Stimulated activated CD4-positive, alpha-beta T cell treated with anti-CD3 and anti-CD28 coated beads, Interleukin-1b, Interleukin-23, amount 100 ng/mL, for 1 hour (primary cell): ENCODE measurements at places on chromosomes 7 and 10.

DNA sequence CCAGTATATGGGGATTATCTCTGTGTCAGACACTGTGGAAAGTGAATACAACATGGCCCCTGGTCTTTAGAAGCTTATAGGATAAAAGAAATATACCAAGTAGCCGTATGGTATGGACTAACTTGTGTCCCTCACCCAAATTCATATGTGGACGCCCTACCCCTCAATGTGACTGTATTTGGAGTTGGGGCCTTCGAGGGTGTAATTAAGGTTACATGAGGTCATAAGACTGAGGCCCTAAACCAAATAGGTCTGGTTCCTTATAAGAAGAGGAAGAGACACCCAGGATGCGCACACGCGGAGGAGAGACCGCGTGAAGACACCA lies 36.3 kb downstream of the ASB13 start:
- no peak for DNase-seq

- DNase-seq = no peak
Observed at GRCh38 chr7:117572856-117573620, 93.2 kb downstream of the CFTR start.

DNA sequence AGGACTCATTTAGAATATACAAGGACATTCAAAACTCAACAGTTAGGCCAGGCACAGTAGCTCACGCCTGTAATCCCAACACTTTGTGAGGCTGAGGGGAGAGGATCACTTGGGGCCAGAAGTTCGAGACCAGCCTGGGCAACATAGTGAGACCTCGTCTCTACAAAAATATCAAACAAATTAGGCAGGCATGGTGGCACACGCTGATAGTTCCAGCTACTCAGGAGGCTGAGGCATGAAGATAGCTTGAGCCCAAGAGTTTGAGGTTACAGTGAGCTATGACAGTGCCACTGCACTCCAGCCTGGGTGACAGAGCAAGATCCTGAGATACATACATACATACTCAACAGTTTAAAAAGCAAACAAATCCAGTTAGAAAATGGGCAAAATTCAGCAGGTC lies 44.9 kb downstream of the GNA12 start:
- DNase-seq = no peak

- no peak for DNase-seq
Observed at GRCh38 chr10:62851442-62851841, 35.3 kb upstream of the EGR2 start.

GRCh38 chr7:21326241-21326640 lies 101.6 kb upstream of the SP4 start:
- DNase-seq = no peak

- DNase-seq = no peak
Observed at GRCh38 chr10:101027106-101027720, 3.7 kb downstream of the PDZD7 start.

- DNase-seq = no peak
Observed at GRCh38 chr10:88200312-88201032, 337.0 kb downstream of the PTEN start.

DNA sequence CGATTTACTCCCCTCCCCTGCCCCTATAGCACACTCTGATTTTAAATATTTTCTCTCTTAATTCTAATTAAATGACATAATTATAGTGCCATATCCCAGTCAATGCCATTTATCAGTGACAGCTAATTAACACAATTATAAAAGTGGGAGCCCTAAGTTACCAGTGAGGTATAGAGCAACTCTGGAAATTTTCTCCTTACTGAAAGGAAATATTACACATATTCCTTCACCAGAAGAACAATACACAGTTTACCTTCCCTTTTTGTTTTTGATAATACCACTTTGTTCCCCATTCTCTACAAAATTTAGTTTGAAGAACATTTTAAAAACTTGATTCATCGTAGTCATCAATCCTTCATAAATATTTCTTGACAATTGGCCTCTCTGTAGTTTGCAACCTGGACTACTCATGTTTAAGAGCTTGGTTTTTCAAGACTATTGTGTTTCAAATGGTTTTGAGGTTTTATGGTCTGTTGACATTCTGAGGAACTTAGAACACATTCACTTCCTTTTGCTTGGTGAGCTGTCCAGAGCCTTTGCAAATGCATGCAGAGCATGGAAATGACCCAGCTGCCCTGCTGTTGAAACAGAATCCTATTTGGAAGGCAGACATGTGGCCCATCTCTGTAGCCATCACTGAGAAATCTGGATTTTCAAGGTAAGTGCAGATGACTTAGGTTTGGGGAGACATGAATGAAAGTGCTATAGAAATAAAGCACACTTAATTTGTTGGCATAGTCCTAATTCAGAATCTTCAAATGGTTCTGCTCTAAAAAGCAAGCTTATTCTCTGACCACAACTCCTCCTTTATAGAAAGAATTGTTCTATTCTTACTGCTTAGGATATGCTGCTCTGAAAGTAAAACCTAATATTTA lies at the start of gene GPR141:
Gene GPR141 (plus strand): TSS at position 521 of the 875 bp plus-strand sequence. CDS start 56,628 bp downstream, outside the sequence.
- no peak for DNase-seq

DNA sequence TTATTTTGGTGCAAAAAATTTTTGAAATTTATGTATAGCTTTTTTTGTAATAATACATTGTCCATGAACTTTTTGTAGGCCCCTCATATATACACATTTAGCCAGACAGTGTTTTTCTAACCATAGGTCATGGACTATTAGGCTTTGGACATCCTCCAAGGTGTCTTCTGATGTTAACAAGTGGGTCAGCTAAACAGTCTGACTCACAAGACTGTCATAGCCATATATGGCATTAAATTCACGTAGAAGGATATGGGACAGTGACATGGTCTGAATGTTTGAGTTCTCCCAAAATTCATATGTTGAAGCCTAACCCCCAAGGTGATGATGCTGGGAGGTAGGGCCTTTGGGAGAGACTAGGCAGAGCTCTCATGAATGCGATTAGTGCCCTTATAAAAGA lies 14.0 kb upstream of the NUB1 start:
- no peak for DNase-seq

- DNase-seq = no peak
Observed at GRCh38 chr10:79295563-79295962, 51.7 kb upstream of the PPIF start.

- no peak for DNase-seq
Observed at GRCh38 chr7:46233585-46234329, 312.7 kb upstream of the IGFBP3 start.

GRCh38 chr7:147982307-147982706 lies 608.3 kb upstream of the C7orf33 start:
- DNase-seq = no peak

GRCh38 chr7:1995426-1995825 lies 237.3 kb downstream of the MAD1L1 start:
- DNase-seq = no peak

DNA sequence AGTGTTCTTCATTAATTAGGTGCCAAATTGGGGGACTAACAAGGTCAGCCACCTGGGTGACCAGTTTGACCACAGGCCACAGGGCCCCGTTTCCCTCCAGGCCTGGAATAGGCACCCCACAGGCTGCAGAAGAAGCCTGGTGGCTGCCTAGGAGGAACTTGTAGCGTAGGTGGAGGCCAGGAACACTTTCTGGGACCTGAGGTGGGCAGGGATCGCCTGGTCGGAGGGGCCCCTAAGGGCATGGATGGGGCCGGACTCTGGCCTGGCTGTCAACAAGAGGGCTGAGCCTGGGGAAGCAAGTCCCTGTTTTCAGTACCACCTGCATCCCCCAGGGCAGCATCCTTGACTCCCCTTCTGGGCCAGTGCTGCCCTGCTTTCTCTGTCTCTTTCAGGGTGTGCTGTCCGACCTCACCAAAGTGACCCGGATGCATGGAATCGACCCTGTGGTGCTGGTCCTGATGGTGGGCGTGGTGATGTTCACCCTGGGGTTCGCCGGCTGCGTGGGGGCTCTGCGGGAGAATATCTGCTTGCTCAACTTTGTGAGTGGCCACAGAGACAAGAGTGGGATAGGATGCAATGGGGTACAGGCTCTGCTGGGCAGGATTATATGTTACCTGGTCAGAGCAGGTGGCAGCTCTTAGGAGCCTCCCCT lies 30.7 kb upstream of the SH2D4B start:
- no peak for DNase-seq

DNA sequence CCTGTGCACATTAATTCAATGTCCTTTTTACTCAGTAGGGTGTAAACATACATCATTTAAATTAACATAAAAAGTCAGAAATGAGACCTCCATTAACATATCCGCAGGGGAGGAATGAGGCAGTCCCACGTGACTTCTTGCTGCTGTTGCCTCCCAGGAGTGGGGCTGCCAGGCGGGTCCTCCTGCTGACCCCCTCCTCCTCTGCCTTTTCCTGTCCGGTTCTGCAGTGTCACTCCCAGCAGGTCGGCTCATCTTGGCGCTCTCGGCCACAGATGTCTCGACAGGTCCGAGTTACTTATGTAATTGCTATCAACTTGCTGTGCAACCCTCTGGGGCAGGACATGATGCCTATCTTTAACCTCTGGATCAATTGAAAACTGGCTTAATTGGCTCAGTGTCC lies 329.6 kb downstream of the GALNT17 start:
- DNase-seq = no peak

DNA sequence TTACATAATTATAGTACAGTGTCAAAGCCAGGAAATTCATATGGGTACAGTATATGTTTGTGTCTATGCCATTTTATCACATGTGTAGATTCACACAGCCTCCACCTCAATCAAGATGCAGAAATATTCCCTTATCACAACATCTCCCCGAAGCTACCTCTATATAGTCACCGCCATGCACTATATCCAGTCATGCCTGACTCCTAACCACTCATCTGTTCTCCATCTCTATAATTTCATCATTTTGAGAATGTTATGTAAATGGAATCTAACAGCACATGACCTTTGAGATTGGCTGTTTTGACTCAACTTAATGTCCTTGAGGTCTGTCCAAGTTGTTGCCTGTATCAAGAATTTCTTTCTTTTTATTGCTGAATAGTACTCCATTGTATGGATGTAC lies 22.3 kb upstream of the SLC25A13 start:
- no peak for DNase-seq

- DNase-seq = no peak
Observed at GRCh38 chr7:1703441-1703840, 33.4 kb downstream of the ELFN1 start.

- no peak for DNase-seq
Observed at GRCh38 chr10:26593896-26594295, 103.6 kb upstream of the PDSS1 start.

DNA sequence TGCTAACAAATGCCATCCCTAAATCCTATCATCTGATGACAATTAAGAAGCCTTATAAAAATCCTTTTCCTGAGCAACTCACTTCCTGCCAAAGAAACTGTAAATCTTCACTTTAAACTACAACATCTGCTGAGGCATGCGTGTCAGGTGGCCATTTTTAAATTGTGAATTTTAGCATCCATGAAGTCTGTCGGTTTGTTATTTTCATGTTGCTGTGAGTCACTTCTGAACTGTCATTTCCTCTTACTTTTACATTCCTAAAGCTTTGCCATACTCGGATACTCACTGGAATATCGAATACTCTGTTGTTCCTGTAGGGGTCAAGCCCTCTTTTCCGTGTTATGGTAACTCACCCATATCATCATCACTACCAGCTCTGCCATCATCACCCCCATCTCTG lies 34.3 kb upstream of the TMEM26 start:
- no peak for DNase-seq

DNA sequence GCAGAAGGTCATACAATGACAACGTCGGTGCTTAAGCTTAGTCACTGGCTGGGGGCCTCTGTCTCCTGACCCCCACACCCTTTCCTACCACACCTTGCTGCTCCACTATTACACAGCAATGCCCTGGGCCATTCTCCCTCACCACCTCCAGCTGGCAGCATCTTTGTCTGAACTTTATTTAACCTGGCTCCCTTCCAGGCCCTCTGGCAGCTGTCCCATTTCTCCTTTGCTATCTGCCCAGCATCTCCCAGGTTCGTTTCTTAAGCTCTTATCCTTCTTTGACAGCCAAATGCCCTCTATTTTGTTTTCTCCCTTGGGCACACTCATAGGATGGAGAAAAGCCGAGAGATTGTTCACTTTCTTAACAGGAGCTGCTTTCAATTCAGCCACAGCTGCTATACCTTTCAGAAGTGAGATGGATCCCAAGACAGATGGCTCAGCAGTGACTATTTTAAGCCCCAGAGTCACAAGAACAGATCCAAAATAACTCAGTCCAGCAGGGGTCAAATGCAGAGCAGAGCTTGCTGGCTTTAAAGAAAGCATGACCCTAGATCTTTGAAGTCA lies 1277.1 kb upstream of the AUTS2 start:
- DNase-seq = no peak

DNA sequence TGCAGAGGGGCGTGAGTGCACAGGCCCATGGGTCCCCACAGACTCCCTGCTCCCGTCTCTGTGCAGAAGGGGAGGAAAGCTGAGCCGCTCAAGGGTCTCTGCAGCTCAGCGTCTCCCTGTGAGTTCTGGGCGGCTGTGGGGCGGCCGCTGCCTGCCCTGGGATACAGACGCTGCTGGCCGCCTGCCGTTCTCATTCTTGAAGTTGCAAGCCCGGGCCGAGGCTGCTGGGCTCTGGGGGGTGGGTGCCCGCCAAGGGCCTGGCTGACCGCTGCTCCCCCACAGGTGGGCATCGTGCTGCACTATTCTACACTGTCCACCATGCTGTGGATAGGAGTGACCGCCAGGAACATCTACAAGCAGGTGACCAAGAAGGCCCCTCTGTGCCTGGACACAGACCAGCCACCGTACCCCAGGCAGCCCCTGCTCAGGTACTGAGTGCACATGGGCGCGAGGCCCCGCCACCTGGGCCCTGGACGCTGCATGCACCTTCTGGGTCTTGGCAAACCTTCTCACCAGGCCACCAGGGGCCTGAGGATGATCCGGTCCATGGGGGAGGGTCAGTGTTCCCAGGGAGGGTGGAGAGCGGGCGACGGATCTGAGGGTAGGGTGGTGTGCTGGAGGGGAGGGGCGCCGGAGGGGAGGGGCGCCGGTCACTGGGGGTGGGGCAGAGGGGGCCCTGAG lies 14.8 kb downstream of the ADGRA1 start:
- no peak for DNase-seq

- DNase-seq = no peak
Observed at GRCh38 chr10:97721871-97722780, 8.6 kb downstream of the MARVELD1 start.
